ENCODE measurements at places on chromosomes 6 and 20.

GRCh38 chr6:125201961-125202729 is 48.6 kb downstream of the TPD52L1 start:
- DNase-seq: peak; percentile 32

DNA sequence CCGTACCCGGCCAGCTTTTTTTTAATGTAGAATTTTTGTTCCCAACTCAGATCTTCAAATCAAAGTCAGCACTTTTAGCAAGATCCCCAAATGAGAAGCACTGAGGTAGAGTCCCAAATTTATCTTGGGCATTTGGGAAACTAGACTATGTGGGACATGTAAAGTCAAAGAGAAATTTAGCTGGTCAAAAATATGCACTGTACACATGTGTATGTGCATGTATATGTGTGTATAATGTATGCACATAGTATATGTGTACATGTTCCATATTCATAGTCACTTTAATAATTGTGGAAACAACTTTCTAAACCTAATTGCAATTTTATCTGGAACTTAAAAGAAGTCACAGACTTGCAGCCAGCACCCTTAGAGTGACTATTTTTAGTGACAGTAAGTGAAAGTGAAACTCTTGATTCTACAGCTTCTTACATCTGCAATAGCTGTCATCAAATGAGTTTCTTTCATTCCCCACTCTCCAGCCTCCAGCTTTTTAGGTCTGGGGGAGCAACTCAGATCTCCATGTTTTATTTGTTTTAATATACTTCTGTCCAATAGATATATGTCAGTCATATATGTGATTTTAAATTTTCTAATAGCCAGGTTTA is 53.6 kb downstream of the CDC40 start:
- peak; percentile 16 for DNase-seq

DNA sequence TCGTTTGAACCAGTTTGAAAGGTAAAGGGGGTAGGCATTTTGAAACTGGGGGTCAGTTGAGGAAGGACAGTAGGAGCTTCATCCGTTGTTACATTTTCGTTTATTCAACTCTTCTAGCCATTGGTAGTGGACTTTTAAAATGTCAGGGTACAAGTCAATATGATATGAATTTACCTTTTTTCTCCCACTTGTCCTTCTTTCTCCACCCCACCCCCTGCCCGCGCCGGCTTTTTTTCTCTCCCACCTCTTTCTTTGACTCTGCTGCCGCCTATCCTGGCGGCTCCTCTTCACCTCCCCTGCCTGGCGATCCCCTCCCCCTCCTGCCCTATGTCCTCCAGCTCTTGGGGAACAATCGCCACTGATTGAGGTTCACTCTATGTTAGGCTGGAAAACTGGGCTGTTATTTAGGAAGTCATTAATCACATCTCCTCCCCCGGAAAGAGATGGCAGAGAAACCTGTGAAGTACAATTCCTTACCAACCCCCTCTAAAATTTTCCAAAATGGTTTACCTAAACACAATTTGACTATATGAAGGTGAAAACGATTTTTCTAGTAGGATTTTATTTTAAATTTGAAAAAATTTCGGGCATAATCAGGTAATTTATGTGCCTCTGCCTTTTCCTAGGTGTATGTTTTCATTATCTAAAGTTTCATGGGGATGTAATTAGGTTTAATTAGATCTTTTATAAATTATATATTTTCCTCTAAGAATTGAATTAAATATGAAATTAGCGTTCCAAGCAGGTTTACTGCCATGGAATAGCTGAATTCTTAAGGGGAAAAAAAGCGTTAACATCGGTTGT is 778 bp upstream of the LIN28B start:
- DNase-seq: no peak

GRCh38 chr6:34522761-34523160 is 33.4 kb downstream of the SPDEF start:
- DNase-seq: no peak

DNA sequence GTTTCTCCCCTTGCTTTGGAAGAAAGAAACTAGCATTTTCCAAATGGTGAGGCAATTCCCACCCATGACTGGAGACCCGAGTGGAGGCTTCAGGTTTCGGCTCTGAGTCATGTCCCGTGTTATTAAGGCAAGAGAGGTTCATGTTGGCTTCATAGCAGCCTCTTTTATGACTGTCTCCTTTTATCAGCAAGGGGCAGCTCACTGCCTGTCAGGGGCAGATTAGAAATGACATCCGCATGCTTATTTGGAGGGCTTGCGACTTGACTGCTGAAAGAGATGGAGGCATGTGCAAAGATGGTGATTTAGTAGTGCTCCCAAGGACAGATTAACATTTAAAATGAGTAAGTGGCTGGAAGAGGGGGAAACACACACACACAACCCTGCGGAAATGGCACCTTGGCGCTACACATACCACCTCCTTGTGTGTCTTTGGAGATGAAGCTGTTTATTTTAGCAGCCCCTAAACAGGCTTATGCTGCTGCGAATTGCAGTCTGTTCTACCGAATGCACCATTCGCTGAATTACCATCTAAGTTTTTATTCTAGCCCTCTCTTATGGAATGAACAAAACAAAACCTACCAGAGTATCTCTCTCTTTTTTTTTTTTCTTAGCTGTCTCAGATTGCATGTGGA is 52.1 kb upstream of the VSTM2L start:
- no peak for DNase-seq

- DNase-seq: no peak
Measured at GRCh38 chr6:28757429-28758045, 166.2 kb downstream of the TRIM27 start.

- no peak for DNase-seq
Measured at GRCh38 chr6:41511443-41512060, 34.6 kb upstream of the FOXP4 start.

GRCh38 chr6:722608-723007 is 29.7 kb upstream of the EXOC2 start:
- no peak for DNase-seq

GRCh38 chr6:121800047-121800446 is 364.6 kb downstream of the GJA1 start:
- no peak for DNase-seq

- DNase-seq: no peak
Measured at GRCh38 chr20:50434321-50434652, 75.9 kb upstream of the PTPN1 start.

DNA sequence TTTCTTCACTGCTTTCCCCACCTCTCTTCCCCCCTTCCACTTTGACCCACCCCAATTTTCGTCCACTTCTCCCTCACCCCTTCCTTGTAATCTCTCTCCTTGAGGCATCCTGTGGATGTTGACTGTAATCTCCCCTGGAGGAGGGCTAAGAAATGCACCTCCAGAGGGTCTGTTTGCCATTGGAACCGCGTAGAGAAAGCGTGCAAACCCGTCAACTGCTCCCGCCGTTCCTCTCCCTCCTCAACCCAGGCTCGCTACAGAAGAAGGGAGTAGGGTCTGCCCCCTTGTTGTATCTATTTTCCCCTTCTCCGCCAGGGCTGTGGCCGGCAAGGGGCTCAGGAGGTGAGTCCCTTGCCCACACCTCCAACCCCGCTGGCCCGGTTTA is 502 bp upstream of the HTR1E start:
- DNase-seq: no peak

DNA sequence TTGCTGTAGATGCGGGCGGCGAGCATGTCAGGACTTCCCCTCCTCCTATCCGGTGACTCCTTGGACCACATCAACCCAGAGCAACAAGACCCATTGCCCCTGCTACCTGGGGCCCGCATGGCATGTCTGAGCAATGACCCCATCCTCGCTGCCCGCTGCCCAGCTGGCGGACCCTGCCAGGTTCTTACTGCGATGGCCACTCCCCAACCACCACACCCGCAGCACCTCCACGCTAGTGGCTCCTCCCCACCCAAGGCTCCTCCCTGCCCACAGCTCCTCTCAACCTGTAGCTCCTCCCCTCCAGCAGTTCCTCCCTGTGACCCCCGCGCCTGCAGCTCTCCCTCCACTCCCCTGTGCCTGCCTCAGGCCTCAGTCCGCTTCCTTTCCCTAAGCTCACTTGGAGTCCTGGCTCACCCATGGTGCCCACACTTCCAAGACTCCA is 17.6 kb upstream of the SERPINB9 start:
- no peak for DNase-seq

- peak; percentile 16 for DNase-seq
Measured at GRCh38 chr6:159790956-159791598, 810 bp downstream of the MRPL18 start.

- DNase-seq: no peak
Measured at GRCh38 chr6:165098165-165098564, 211.2 kb downstream of the C6orf118 start.

DNA sequence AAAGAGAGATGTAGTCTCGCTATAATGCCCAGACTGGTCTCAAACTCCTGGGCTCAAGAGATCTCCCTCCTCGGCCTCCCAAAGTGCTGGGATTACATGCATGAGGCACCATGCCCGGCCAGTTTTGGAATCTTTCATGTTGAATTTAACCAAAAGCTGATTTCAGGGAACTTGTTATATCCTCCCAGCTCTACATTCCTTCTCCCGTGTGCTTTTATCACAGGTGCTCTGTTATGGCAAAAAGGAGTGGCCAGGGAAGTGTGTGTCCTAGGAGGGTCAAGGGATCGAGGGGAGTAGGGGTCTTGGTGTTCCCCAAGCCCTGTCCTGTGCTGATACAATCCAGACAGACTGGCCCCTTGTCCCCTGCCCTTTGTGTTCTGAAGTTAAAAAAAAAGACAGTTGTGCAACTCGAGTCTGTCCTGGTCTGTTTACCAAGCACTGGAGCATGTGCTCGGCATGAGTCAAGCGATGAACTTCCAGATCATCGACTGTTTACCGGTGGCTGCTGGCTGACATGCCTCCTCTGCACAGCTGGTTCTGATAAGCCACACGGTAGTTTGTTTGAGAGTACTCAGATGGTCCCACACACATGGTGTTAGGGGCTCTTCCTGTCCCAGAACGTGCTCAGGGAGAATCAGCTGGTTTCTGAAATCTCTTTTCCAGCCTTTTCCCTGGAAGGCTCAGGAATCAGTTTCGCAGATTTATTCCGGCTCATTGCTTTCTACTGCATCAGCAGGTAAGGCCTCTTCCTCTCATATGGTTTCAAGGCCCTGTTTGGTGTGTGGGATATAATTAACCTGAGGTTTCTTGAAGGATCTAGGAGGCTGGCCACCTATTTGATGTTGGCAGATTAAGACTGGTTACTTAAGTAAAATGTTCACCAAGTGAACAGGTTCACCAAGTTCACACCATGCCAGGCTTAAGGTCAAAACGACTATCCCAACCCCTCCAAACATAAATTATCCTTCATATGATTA is 52.6 kb upstream of the NAA20 start:
- DNase-seq: peak; percentile 32

GRCh38 chr6:6997263-6998193 is 110.2 kb upstream of the RREB1 start:
- DNase-seq: peak; percentile 81

DNA sequence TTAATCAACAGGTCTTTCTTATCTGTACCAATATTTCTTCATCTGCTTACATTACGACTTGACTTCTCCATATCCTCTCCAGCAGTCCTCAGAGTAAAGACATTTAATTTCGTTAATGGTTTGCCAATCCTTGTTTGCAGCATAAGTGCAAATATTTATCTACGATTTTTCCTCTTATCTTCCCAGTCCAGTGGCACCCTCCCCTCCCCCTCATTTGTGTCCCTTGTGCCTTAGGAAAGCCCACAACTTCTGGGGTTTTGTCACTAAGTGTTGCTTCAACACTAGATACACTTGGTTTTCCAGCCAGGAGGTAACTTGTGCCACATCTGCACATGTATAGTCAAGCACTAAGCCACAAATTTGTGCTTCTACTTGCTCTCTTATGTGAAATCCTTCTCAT is 327.2 kb downstream of the CBLN4 start:
- DNase-seq: no peak

GRCh38 chr6:71446057-71446456 is 157.4 kb downstream of the OGFRL1 start:
- DNase-seq: no peak

- DNase-seq: no peak
Measured at GRCh38 chr6:32210191-32210601, 13.7 kb downstream of the NOTCH4 start.

GRCh38 chr6:53956068-53956711 is 155.1 kb upstream of the MLIP start:
- peak; percentile 89 for DNase-seq

- no peak for DNase-seq
Measured at GRCh38 chr20:1846341-1846740, 48.9 kb upstream of the SIRPA start.

GRCh38 chr6:106473812-106474211 is 113.3 kb downstream of the CRYBG1 start:
- no peak for DNase-seq

DNA sequence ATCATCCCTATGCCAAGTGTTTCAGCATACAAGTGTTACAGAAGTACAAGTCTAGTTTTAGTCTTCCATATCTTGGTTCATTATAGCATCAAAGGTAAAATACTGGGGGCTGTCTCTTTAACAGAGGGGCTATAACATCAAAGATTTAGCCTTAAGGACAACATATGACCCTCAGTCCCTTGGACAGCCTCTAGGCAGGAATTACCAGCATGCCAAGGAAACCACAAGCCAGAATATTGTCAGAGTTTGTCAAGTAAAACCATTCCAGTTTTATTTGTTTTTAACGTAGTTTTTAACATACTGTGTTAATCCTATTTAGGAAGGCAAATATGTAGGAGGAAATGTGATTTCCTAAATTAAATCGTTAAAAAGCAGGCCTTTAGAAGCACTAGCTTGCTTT is 18.6 kb downstream of the ZKSCAN8 start:
- no peak for DNase-seq

DNA sequence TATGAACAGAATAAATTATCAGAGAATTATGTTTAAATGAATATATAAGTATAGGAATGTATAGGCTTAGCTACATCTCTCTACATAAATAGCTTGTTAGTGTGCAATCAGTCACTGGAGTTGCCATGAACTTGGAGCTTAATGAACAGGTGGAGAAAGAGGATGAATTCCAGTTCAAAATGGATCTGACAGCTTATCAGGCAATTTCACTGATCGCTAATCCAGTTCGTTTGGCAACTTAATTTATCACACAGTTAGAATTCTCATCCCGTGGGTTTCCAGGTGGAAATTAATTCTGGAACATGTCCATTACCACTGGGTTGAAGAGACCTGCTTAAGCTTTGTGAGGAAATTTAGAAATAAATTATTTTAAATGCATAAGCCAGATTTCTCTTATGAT is 118.1 kb downstream of the MACROD2 start:
- DNase-seq: no peak

DNA sequence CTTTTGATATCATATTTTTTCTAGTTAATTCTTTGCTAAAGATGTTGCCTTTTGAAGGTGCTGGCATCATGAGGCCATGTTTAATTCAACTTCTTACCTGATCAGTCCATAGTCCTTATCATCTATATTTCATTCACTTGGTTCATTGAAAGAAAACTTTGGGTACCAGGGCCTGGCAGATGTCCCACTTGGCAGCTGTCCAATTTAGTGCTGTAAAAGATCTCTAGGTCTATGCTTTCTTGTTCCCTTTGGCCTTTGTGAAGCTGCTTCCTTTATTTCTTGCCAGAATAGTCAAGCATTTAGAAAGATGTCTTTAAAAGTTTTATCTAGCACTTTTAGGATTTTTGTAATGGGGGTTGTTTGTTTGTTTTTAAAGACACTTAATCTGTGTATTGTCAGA is 61.7 kb upstream of the EYA4 start:
- DNase-seq: peak; percentile 4

- DNase-seq: peak; percentile 23
Measured at GRCh38 chr6:85449388-85449817, 480 bp upstream of the NT5E start.

- no peak for DNase-seq
Measured at GRCh38 chr6:165718491-165718891, 55.5 kb upstream of the PDE10A start.

Measured in small intestine (tissue), 16 donors.